K562 (cell line): ENCODE measurements at places on chromosomes 13 and 19. TPM values are rescaled to one million over a fixed set of nuclear protein-coding genes. Genes with fewer than 3 reads are reported as not detected.
A peak's percentile ranks its signal among the peaks of the same experiment; 100 is the strongest.

DNA sequence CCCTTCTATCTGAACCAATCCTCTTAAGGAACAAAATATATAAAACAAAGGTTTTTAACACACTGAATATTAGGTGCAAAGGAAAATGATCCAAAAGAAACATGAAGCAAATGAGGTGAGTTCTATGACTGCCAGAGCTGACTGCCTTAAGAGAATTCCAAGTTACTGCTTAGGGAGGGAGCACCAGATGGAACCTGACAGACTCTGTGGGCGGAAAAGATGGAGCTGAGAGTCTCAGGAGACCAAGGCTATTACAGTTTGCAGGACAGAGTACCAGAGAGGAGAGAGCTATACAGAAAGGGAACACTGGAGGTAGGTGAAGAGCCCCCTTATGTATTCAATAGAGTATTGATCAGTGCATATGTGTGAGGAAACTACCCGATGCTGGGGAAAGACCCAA, 87.2 kb downstream of the B3GLCT start:
- no peak for DNase-seq

GRCh38 chr19:38693380-38694223, 46.2 kb downstream of the ACTN4 start:
- DNase-seq = no peak

ALOX5AP gene
- 0.31 TPM in 1 of 2 replicates, not detected in the other for total RNA-seq

GRCh38 chr19:48348045-48348444, 15.7 kb downstream of the TMEM143 start:
- DNase-seq = no peak

DNA sequence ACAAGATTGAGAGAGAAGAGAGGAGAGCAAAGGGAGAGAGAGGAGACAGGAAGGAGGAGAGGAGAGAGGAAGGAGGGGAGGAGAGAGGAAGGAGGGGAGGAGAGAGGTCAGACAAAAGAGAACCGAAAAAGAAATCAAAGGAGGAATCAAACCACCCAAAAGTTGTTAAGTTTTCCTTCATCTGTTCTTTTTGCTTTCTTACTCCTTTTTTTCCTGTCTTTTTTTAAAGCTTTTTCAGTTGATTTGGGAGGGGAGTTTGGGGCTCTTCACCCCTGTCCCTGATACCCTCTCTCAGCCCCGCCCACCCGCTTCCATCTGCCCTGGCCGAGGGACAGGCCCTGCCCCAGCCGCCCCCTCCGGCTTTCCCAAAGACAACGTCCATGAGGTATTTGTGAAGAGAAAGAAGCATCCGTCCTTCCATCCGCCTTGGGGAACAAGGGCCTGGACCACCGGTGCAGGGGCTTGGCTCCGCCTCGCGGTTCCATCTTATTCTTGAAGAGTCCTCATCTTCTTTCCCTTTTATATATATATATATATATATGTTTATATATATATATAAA, 13.3 kb downstream of the ZNF574 start:
- no peak for DNase-seq

- DNase-seq = no peak
Observed at GRCh38 chr13:48816700-48817099, 159.0 kb upstream of the FNDC3A start.

RDH8 gene
- total RNA-seq = not detected in 2 replicates

ZNF154 gene
- 0.07 TPM in 2 replicates for total RNA-seq

ING1 gene
- 14.0 and 14.3 TPM in 2 replicates for total RNA-seq

DNA sequence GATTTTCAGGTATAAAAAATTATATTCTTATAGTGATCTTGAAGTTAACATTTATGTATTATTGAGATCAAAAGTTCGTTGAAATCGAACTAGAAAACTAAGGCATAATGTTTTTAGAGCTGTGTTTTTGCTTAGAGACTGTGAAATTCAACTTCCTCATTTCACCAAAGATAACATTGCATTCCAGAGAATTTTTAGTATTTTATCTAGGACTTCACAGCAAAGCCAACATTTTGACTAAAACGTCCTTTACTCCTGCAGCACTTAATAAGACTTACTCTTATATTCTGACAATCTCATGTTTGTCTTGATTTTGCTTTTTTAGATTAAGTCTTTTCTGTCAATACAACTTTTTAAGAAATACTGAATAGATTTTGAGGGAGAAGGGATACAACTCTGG, 4.7 kb downstream of the KCTD4 start:
- DNase-seq = no peak

- no peak for DNase-seq
Observed at GRCh38 chr19:29628661-29629385, 22.7 kb downstream of the POP4 start.

DNA sequence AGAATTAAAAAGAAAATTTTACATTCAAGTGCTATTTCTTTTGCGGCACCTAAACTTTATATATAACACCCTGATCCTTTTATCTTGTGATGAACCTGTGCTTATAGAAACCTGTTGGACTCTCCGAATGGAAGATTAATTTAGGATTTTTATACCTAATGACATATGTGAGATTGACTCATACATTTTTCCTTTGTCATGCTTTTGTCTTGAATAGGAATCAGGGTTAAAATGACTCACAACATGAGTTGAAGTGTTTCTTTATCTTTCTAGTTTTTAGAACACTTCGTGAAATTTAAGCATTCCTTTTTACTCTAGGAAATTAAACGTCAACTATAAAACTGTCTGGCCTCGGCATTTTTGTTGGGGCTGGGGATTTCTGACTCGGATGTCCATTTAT, 378.9 kb downstream of the PCDH20 start:
- DNase-seq = no peak

DNA sequence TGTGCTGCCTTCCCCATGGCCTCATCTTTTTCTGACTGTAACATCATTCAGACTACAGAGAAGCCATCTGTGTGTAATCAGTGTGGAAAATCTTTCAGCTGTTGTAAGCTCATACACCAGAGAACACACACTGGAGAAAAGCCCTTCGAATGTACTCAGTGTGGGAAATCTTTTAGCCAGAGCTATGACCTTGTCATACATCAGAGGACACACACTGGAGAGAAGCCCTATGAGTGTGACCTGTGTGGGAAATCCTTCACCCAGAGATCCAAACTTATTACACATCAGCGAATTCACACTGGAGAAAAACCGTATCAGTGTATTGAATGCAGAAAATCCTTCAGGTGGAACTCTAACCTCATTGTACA, 17.2 kb upstream of the ZNF8 start:
- DNase-seq = no peak

CBY2 gene
- total RNA-seq = not detected in 2 replicates

CAPN12 gene
- 3.7 and 4.8 TPM in 2 replicates for total RNA-seq

- no peak for DNase-seq
Observed at GRCh38 chr19:16027528-16027927, 48.8 kb upstream of the TPM4 start.

DNA sequence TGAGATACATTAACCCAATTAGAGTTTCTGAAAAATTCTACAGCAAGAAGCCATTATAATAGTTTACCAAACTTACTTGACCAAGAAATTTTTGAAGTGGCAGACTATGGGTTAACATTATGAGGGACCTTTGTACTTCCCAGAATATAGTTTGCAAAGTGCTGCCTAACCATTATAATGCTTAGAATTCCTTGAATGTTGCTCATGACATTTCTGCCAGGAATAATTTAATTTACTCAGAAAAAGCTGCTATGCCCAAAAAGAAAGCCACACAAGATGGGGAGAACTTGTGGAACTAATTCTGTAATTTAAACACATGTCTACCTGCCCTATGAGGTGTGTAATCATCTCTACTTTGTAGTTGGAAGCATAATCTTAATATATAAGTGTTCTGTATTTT, 58.1 kb upstream of the MYCBP2 start:
- DNase-seq = no peak

FFAR3 gene
- total RNA-seq = not detected in 2 replicates

ADPRHL1 gene
- 0.31 and 0.54 TPM in 2 replicates for total RNA-seq

- no peak for DNase-seq
Observed at GRCh38 chr13:99415014-99415650, 86.1 kb upstream of the TM9SF2 start.

- no peak for DNase-seq
Observed at GRCh38 chr13:36553491-36553890, 120.3 kb upstream of the SERTM1 start.

DNA sequence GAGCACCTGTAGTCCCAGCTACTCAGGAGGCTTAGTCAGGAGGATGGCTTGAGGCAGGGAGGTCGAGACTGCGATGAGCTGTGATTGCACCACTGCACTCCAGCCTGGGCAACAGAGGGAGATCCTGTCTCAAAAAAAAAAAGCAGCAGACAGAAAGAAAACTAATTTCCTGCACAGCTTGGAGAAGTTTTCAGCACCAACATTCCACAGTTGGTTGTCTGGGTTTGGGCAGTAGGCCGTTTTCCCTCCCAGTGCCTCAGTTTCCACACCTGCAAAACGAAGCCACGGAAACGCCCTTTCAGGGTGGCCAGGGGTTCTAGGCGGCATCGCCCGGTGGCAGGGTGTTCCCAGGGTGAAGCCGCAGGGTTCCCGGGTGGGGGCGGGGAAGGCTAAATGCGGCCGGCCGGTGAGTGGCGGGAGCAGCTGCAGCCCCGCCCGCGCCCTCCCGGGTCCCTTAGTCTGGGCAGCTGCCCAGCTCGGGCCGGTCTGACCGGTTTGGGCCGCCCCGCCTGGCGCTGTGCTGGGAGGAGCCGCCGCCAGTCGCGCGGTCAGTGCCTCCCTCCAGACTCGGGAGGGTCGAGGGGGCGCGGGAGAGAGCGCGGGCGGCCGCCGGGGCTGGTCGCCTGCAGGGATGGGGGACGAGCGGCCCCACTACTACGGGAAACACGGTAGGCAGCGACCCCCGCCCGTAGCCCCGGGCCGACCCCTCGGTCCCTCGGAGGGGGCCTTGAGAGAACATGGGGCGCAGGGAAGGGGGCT, at the start of gene SLC44A2:
SLC44A2 (plus strand) TSS at position 551 of the 759 bp plus-strand sequence; CDS start at position 632, 81 bp downstream.
- DNase-seq = peak; percentile 64

POU4F1 gene
- 2.5 and 2.8 TPM in 2 replicates for total RNA-seq

DNA sequence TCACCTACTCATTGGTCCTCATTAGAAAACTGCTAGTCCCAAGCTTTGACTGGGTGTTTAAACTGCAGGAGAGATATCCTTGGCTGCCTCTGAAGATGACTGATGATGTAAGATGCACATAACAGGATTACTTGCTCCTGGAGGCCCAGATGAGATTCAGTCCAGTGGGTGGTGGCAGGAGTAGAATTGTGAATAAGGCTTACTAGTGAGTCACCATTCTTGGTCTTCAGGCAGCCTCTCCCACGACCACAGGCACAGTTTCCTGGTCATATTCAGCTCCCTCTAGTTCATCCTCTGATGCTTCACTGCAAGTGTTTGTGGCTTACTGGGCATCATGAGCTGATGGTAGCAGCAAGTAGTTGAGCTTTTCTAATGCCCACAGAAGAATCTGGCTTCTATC, 12.1 kb downstream of the SERTM1 start:
- DNase-seq = no peak

- DNase-seq = no peak
Observed at GRCh38 chr13:40094056-40094455, 438.6 kb downstream of the COG6 start.

- no peak for DNase-seq
Observed at GRCh38 chr13:90444232-90444631, 903.3 kb upstream of the MIR17HG start.
